ENCODE measurements at places on chromosomes 16 and 17.

DNA sequence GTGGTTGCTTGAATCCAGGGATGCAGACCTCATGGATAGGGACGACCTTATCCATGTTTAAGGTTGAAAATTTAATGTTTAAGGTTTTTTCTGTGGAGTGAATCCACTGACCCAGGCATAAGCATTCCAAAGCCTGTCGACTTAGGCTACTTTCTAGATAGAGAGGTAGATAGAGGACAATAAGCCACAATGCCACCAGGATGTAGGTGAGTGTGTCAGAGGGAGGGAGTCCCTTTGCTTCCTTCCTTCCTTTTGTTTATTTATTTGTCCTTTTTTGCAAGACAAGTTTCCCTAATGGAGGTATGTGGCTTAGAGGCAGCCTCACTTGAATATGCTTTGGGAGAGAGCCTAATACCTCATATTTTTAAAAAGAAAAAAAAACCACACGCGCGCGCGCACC, 834.2 kb upstream of the SOX9 start:
- no peak for DNase-seq

DNA sequence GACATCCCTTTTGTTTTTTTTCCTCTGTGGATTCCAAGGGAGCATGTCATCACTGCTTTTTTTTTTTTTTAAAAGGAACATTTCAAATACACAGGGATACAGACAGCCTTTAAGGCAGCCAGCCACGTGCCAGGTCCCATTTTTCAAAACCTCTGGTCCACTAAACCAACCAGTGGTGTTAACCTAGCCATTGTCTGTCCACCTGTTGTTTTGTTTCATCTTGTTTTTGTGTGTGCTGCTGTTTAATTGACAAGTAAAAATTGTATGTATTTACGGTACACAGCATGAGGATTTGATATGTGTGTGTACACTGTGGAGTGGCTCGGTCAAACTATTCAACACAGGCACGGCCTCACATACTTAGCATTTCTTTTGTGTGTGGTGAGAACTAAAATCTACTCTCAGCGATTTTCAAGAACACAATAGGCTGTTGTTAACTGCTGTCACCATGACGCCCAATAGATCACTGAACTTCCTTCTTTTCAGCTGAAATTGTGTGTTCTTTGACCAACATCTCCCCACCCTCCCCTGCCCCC, 19.2 kb downstream of the TMEM114 start:
- no peak for DNase-seq

DNA sequence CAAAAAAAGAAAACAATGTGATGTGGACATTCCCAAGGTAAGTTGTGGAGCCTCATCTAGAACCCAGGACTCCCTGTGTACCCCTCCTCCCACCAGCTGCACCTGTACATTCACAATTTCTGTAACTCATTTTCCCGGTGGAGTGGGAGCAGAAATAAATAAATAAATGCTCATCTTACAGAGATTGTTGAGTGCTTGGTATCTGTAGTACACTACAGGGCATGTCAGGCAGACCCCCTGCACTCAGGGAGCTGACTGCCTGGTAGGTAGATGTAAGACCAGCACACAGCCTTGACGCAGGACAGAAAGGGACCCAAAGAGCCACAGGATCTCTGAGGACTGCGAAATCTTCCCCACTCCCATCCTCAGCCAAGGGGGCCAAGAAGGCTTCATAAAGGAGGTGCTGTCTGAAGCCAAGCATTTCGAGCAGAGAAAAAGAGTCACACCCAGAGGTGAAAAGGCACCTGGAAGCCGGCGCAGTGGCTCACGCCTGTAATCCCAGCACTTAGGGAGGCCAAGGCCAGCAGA, 6.5 kb downstream of the EIF1 start:
- no peak for DNase-seq

DNA sequence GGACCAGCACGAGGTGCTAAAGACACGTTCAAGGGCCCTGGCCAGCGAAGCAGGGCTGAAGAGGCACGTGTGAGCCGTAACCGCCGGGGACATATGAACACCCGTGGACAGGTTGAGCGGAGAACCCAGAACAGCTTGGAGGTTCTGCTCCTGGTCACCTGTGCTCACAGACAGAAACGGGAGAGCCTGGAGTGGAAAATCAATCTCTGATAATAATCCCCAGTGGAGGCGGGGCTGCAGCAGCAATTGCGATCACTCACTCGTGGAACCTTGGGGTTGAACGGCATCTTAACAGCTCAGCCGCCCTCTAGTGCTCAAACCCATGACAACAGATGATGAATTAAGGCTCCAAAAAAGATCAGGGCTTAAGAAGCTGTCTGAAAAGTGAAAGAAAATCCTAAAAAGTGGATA, 25.6 kb downstream of the WIPI1 start:
- DNase-seq = peak; percentile 25
